Thoracic aorta (tissue), 2 donors: ENCODE measurements at places on chromosomes 7 and 10. TPM values are rescaled to one million over a fixed set of nuclear protein-coding genes. Genes with fewer than 3 reads are reported as not detected.
A peak's percentile ranks its signal among the peaks of the same experiment; 100 is the strongest.

- DNase-seq, result no peak
Measured at GRCh38 chr10:119306514-119306951, 99.2 kb downstream of the GRK5 start.

DNA sequence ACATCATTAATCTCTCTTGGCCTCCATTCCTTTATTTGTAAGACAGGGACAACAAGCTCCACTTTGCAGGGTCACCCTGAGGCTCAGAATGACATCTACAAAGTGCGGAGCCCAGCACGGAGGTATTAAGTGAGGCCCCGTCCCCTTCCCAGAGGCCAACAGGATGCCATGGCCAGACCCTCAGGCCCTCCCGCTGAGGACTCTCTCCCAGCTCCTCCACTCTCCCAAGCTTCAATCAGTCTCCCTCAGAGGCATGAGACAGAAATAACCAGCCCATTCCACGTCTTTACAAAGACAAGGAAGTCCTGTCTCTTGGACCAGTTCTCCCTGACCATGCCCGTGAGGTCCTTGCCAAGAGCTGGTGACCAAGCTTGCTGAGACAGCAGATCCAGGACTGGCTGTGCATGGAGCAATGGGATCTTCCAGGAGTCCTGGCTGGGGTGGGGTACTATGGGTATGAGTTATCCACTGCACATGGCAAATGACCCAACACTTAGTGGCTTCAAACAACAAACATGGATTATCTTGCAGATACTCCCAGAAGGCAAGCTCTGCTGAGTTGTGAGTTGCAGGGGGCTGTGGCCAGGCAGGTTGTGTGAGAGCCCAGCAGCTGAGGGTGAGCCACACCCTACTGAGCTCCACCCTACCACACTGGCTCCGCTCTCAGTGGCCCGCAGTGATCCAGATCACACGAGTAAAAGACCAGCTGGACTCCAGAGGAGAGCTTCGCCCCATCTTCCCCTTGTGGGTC, 4.3 kb upstream of the PPIF start:
- no peak for DNase-seq

- no peak for DNase-seq
Measured at GRCh38 chr7:92631067-92631849, 41.1 kb upstream of the FAM133B start.

DNA sequence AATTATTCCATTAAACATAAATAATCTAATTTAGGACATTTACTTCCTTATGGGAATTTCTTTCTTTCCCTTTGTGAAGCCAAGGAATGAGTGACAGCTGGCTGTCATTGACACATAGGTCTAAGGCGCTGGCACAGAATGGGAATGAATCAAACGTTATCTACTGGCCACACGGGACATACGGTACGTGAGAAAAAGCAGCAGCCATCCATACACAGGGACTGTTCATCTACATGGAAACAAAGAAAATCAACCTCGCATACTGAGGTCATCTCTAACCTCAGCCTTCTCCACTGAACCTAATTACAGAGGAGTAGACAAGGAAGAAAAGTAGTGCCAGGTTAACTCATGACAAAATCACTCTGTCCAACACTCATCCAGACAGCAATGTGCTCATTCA, 126.3 kb upstream of the PTN start:
- no peak for DNase-seq

DNA sequence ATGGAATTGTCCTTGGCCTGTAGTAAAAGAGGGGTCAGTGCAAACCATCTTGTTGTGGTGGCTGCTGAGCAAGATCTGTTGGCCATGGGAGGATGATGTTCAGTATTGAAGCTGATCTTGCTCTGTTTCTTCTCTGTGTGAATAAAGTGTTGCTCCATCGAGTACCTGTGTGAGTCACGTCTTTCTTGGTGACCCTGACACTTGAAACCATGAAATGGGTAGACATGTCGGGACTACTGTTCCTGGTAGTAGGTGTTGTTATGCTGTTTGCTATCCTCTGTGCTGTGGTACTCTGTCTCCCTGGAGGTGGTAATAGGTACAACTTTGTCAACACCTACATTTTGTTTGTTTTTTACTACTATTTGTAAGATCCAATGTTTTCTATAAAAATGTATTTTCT, 330.6 kb downstream of the MDFIC start:
- no peak for DNase-seq

GRCh38 chr7:46568420-46569132, 647.5 kb upstream of the IGFBP3 start:
- DNase-seq, result no peak

DNA sequence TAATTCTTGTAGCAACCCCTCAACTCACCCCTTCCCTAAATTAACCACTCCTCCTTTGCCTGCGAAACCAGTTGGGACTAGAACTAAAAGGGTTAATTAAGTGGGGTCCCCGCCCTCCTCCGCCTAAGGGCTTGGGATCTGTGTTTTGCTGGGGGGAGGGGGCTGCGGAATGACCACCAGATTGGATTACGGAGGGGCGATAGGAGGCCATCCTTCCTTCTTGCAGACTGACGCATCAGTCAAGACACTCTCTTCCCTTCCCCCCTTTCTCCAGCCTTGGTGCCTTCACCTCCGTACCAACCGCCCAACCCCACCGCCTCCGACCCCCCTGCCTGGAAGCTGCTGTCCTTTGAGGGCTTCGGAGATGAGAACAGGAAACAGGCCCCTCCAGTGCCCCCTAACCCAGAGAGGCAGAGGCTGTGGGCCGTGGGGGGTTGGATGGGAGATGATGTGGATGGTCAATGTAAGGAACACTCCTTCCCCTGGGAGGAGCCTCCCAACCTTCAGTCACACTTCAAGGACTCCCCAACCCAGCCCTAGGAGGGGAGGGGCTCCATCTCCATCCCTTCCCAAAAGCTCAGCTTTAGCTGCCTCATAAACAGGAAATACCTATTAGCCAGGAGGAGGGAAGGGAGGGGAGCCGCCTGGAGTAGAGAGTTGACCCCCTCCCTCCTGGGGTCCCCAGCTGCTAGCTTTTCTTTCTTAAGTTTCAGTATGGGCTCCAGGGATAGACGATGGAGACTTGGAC, 997 bp upstream of the LDB1 start:
- DNase-seq, result peak; percentile 43

- no peak for DNase-seq
Measured at GRCh38 chr7:46600340-46600739, 679.3 kb upstream of the IGFBP3 start.

- no peak for DNase-seq
Measured at GRCh38 chr7:156816943-156817572, 75.9 kb downstream of the LMBR1 start.

GRCh38 chr10:71632896-71633600, 86.5 kb downstream of the C10orf105 start:
- DNase-seq, result no peak

- DNase-seq, result no peak
Measured at GRCh38 chr10:124233546-124234138, 140.2 kb upstream of the CHST15 start.

DNA sequence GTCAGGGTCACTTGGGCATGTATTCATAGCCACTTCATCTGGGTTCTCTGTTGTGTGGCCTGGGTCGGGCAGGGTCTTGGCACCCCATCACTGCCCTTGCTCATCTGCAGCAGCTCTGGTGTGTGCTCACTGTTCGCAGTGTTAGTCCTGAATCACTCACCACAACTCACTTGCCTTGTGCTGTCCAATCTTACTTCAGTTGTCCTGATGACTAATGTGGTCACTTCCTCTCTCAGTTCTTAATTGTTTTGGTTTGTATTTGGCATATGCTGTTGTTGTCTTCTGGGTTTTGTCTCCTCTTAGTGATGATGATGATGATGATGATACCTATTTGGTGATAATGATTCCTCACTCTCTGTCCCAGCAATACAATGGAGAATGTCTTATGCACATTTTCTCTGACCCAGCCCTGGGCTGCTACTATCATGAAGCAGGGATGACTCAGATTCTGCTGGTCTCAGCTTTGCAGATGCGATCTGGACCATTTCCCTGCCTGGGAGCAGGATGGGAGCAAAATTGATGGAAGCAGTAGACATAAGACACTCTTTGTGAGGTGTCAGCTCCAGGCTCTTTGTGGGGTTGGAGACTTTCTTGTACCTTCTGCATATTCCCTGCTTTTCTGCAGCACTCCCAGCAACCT, 17.0 kb downstream of the ADRA2A start:
- DNase-seq, result no peak

GRCh38 chr10:21519941-21520436, 5.5 kb downstream of the SKIDA1 start:
- DNase-seq, result no peak

GRCh38 chr7:4015996-4016395, 666.1 kb upstream of the FOXK1 start:
- DNase-seq, result no peak

DNA sequence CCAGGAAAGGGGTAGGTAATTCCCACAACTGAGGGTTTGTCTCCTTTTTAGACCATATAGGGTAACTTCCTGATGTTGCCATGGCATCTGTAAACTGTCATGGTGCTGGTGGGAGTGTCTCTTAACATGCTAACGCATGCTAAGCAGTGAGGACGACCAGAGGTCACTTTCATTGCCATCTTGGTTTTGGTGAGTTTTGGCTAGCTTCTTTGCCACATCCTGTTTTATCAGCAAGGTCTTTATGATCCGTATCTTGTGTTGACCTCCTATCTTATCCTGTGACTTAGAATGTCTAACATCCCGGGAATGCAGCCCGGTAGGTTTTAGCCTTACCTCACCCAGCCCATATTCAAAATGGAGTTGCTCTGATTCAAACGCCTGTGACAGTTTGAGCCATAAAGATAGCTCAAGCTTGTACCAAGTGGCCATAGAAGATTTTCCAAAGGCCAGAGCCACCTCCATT, 176.0 kb upstream of the NAMPT start:
- DNase-seq, result no peak

DNA sequence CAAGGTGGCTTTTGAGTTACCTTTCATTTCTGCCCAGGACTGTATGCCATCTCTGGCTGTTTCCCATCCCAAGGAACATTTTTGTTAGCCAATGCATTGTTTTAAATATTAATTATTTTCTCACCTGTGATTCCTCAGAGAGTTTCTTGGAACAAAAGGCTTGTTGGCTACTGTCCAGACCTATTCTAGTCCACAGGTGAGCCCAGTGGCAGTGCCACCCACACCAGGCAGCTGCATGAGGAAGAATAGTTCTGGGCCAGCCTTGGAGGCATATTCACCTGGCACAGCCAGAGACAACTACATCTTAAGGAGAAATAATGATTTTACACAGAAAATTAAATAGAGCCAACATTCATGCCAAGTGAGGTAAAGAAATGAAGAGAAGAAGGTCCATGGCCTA, 123.9 kb downstream of the C1GALT1 start:
- no peak for DNase-seq

DNA sequence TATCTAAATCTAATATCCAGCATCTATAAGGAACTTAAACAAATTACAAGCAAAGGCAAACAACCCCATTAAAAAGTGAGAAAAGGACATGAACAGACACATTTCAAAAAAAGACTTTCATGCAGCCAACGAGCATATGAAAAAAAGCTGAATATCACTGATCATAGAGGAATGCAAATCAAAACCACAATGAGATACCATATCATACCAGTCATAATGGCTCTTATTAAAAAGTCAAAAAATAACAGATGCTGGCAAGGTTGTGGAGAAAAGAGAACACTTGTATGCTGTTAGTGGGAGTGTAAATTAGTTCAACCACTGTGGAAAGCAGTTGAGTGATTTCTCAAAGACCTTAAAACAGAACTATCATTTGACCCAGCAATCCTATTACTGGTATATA, 334.4 kb upstream of the CACNA2D1 start:
- no peak for DNase-seq

DNA sequence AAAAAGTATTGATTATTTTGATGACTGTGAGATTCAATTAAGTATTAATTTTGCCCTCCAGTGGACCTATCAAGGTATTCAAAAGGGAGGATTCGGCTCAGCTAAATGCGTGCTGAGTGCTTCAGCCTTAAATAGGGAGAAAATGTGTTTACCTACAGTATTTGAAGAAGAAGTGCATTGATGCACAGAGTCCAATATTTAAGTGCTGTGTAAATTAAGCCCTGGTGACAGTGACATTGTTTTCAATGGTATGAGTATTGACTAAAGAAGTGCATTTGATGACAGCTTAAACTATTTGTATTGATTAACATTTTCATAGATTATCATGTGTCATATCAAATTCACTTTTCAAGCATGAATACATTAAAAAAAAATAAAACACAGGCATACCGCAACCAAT, 106.6 kb downstream of the POU6F2 start:
- no peak for DNase-seq

GRCh38 chr7:111076205-111076604, 14.7 kb upstream of the LRRN3 start:
- DNase-seq, result no peak

- no peak for DNase-seq
Measured at GRCh38 chr10:30396698-30397097, 37.3 kb upstream of the MAP3K8 start.

- no peak for DNase-seq
Measured at GRCh38 chr7:140195859-140196258, 19.1 kb upstream of the KDM7A start.

- DNase-seq, result no peak
Measured at GRCh38 chr7:41695661-41696322, 7.1 kb downstream of the INHBA start.

DNA sequence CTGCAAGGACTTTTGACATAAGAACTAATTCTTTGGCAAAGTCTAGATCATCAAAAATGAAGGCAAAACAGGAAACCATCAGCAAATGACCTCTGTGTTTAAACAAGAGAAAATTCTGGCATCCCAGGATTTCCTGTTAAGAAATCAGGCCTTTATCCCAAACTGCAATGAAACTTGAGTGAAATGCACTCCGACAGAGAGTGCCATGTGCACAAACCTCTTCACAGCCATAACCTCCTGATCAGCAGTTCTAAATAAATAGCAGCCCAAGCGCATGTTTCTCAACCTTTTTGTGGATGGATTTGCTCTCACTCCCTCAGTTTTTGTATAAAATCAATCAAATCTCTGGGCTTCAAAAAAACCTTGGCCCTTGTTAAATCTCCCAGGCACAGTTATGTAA, 107.7 kb upstream of the EEPD1 start:
- no peak for DNase-seq

DNA sequence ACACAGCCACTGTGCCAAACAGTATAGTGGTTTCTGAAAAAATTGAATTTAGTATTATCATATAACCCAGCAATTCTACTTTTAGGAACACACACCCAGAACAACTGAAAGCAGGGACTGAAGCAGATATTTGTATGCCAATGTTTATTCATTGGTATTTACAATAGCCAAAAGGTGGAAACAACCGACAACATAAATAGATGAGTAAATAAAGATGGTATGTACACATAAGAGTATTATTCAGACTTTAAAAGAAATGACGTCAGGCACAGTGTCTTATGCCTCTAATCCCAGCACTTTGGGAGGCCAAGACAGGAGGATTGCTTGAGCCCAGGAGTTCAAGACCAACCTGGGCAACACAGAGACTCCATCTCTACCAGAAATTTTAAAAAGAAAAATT, 7.2 kb downstream of the CDCA7L start:
- no peak for DNase-seq

GDF2 gene
- total RNA-seq, result not detected

MASTL gene
- 4.7 TPM for total RNA-seq

BICC1 gene
- 28.1 TPM for total RNA-seq

LLCFC1 gene
- not detected for total RNA-seq

MCU gene
- 24.6 TPM for total RNA-seq

TLX1 gene
- total RNA-seq, result not detected

BLNK gene
- 6.9 TPM for total RNA-seq

TMEM236 gene
- total RNA-seq, result 1.1 TPM

CPVL gene
- total RNA-seq, result 22.9 TPM

PSAP gene
- 1,135 TPM for total RNA-seq

GPR15LG gene
- total RNA-seq, result not detected

NME8 gene
- not detected for total RNA-seq

CFAP69 gene
- 14.0 TPM for total RNA-seq

GIMAP4 gene
- total RNA-seq, result 29.3 TPM

GCK gene
- 1.6 TPM for total RNA-seq

TEX47 gene
- not detected for total RNA-seq

LRMDA gene
- total RNA-seq, result 8.3 TPM
